ENCODE measurements at places on chromosomes 5 and 9. TPM values are rescaled to one million over a fixed set of nuclear protein-coding genes. Genes with fewer than 3 reads are reported as not detected.

Gene TAF11L10
- not detected for polyA plus RNA-seq

Gene FCHO2
- 19.9 TPM for polyA plus RNA-seq

Gene CATSPER3
- polyA plus RNA-seq = 0.80 TPM

Gene GRAMD2B
- polyA plus RNA-seq = not detected

Gene CFAP77
- polyA plus RNA-seq = not detected

Gene CFAP157
- polyA plus RNA-seq = 1.3 TPM

Gene NMUR2
- polyA plus RNA-seq = not detected

Gene LHX3
- not detected for polyA plus RNA-seq

Gene CKMT2
- polyA plus RNA-seq = not detected

Gene SPARC
- 15.3 TPM for polyA plus RNA-seq

Gene CARD9
- polyA plus RNA-seq = 0.77 TPM

Gene ZBED3
- polyA plus RNA-seq = 5.0 TPM

Gene INSL4
- not detected for polyA plus RNA-seq

Gene SLC23A1
- not detected for polyA plus RNA-seq

All from neural cell (in vitro differentiated cells).